ENCODE measurements at places on chromosomes 7 and 10.
A peak's percentile ranks its signal among the peaks of the same experiment; 100 is the strongest.

GRCh38 chr10:127880557-127880956, 12.2 kb downstream of the CLRN3 start:
- DNase-seq = no peak

GRCh38 chr10:131870411-131870810, 30.4 kb upstream of the PPP2R2D start:
- no peak for DNase-seq

DNA sequence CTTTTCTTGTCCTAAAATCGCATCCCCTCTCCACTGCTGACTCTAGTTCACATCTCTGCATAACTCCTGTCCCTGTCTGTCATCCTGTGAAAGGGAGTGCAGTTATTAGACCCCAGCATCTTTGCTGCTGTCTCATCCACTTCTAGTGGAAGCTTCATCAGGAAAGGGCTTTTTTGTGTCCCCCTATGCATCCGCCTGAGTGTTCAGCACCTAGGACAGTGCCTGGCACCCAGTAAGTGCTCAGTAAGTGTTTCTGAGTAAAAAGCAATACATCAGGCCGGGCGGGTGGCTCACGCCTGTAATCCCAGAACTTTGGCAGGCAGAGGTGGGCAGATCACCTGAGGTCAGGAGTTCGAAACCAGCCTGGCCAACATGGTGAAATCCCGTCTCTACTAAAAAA, 211.8 kb upstream of the FOXK1 start:
- DNase-seq = no peak

GRCh38 chr7:4734587-4735345, 40.7 kb upstream of the AP5Z1 start:
- no peak for DNase-seq

DNA sequence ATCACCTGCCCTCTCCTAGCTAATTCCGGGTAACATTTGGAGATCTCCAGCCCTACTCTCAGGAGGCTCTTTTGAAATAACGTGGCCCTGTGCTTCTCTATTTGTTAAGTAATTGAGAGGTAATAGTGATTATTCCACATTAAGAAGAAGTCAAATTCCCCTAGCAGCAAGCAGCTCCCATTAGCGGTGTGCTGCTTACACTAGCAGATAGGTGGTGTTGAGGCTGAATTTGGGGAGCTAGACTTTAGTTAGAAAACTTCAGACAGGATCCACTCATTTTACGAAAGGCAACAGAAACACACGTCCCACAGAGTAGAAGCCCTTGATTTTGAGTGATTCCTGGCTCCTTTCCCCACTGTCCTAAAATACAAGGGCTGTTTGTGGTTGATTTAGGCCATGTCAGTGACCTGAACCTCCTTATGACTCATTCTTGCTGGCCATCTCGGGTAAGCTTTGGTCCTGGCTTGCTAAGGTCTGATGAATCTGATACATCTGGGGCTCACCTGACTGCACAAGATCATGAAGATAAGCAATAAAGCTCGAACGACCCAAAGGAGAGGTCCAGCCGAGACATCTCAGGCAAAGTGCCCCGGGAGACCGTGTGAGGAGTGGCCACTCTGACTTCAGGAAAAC, 77.2 kb downstream of the FAM204A start:
- DNase-seq = no peak

DNA sequence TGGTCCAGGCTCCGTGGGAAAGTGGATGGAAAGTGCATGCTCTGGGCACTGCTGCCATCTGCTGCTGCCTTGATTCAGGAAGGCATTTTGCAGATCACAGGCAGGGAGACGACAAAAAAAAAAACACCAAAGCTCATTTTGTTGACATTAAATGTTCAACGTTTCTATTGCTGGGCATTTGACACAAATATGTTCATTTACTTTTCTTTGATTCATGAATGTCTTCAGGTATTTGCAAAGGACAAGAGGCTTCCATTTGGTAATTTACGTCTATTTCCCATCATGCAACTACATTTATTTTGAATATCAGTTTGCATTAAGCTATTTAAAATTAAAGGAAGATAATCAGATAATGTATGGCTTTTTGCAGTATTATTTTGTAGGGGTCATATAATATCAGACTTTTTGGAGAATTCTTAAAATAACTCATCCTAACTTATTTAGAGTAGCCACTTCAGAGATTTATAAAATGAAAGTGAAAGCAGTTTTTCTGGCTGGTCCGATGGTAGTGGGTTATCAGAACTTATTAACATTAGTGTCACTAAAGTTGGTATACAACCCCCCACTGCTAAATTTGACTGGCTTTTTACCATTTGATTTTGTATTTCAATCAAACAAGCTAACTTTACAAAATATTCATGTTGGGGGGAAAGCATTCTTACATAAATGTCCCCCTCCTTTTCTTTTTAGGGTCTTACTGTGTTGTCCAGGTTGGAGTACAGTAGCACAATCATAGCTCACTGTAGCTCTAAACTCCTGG, 65.3 kb downstream of the PDIA4 start:
- DNase-seq = peak; percentile 11

DNA sequence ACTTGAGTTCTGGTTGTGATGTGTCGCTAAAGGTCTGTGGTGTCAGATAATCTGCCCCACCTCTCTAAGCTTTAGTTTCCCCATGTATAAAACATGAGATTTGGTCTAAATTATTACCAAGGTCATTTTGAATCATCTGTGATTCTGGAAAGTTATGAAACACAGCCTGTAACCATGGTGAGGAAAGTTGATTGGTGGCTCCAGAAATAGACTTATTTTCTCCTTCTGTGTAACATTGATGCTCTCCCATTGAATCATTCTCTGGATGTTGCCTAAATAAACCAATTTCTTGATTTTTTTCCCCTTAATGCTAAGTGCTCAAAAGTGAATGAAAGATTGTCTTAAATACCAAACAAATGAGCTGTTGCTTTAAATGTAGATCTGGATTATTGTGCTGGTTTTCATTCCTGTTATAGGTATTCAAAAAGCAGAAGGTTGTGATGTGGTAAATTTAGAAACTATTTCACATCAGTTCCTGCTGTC, 30.0 kb upstream of the PCGF5 start:
- DNase-seq = no peak

DNA sequence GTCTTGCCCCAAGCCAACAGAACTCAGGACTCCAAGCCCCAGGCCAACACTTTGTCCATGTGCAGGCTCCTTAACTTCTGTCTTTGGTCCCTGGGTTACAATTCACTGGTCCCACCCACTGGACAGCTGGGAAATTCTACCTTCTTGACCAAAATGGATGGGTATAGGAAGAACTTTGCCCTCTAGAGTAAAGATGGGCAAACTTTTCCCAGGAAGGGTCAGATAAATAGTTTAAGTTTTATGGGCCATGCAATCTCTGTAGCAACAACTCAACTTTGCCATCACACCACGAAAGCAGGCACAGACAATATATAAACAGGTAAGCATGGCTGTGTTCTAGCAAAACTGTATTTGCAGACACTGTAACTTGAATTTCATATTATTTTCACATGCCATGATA, 147.1 kb downstream of the PLXNA4 start:
- no peak for DNase-seq

- no peak for DNase-seq
Observed at GRCh38 chr7:112132051-112132694, 74.0 kb downstream of the DOCK4 start.

DNA sequence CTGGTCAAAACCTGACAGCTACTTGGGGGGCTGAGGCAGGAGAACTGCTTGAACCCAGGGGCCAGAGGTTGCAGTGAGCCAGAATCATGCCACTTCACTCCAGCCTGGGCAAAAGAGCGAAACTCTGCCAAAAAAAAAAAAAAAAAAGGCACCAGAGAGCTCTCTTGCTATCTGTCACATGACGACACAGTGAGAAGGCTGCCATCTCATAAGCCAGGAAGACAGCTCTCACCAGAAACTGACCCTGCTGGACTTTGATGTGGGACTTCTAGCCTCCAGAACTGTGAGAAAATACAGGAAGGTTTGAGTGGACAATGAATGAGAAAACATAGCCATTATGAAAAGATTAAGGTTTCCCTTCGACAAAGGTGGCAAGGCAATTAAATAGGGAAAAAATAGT, 51.1 kb upstream of the KCNIP2 start:
- no peak for DNase-seq

GRCh38 chr7:50342616-50343114, 38.1 kb downstream of the IKZF1 start:
- no peak for DNase-seq

GRCh38 chr7:25846722-25847121, 305.3 kb upstream of the NFE2L3 start:
- no peak for DNase-seq

All from activated naive CD4-positive, alpha-beta T cell (primary cell).